HEK293T (cell line): ENCODE measurements at places on chromosomes 12 and 14.

GRCh38 chr12:68139941-68140340 is 19.6 kb downstream of the IFNG start:
- no peak for DNase-seq

DNA sequence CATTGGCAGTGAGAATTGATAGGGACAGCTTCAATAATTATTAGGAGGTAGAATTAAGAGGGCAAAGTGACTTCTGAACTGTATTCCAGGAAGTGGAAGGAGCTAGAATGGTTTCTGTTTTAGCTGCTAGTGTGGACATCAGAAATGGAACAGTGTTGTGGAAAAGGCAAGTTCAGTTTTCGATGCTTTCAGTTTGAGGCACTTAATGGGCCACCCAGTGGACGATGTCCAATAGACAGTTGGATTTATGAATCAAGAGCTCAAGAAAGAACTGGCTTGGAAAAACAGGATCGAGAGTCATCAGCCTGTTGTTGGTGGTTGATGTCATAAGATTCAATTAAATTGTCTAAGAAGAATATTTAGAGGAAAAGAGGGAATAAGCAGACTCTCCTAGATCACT is 136.3 kb downstream of the DYRK2 start:
- DNase-seq, result no peak

- DNase-seq, result no peak
Observed at GRCh38 chr12:115840159-115840558, 437.3 kb downstream of the MED13L start.

DNA sequence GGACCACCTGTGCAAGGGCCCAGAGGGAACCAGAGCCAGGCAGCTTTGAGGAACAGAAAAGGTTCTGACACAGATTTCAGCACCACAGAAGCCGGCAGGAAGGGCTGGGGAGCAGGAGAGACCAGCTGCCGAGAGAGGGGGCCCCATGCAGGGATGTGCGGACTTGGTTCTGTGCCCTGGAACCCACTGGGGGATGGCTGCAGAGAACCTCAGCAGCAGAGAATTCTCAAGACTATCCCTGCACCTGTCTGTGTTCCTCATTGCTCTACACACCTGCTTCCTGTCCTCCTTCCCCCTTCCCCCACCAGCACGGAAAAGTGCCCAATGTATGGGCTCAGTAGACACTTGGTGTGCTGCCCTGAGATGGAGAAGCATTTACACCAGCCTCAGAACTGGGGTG is 3.2 kb downstream of the SERPINA9 start:
- DNase-seq, result no peak
